ENCODE measurements at places on chromosomes 12 and 14.
A peak's percentile ranks its signal among the peaks of the same experiment; 100 is the strongest.

DNA sequence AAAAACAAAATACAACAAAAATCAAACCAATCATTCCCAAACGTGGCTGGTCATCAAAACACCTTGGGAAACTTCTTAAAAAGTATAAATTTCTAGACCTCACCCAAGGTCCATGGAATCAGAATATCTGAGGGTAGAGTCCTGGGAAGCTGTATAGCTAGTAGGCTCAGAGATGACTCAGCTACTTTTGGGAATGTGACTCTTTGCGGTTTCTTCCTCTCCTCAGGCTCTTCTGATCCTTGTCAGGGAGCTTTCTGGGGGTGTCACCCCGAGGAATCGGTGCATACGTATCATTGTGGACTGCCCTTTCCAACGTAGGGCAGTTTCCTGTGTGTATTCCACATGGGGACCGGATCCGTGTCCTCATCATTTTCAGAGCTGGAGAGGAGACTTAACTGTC lies 14.8 kb downstream of the JDP2 start:
- peak; percentile 43 for DNase-seq

DNA sequence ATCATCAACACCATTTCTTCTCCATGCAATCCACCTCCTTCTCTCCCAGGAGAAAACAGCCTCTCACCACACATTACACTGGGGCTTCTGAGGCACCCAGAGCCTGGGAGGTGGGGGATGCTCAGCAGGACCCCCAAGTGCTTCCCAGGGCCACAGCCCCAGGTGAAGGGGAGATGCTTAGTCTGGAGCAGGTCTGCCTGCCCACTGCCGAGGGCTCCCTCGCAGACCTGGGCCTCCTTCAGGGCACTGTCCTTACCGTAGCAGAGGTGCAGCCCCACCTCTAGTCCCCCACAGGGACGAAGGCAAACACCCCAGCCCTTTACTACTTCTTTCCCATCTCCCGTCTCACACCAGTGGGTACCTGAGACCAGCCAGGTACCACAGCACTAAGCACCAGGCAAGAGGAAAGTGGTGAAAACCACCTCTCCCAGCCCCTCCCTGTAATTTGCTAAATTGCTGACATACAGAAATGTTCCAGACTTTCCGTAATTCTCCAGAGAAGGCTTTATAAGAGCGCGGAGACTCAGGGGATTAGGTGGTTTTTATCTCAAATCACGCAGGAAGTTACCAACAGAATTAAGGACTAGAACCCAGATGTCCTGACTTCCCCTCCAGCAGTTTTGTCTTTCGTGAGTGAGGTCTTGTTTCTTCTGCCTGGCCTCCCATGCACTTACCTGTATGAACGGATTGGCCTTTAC lies 59.0 kb downstream of the PLEKHG3 start:
- no peak for DNase-seq

- no peak for DNase-seq
Observed at GRCh38 chr12:22514875-22515274, 29.5 kb downstream of the C2CD5 start.

- DNase-seq = no peak
Observed at GRCh38 chr14:100709289-100710284, 17.1 kb upstream of the DLK1 start.

GRCh38 chr12:44379831-44380230 lies 496.3 kb downstream of the NELL2 start:
- DNase-seq = no peak
